ENCODE measurements at places on chromosomes 6 and 20.

GRCh38 chr20:54013471-54013870 lies 56.9 kb downstream of the BCAS1 start:
- no peak for DNase-seq

GRCh38 chr6:116633685-116634084 lies 17.4 kb downstream of the RSPH4A start:
- no peak for DNase-seq

GRCh38 chr6:38924791-38925509 lies 123.6 kb upstream of the GLP1R start:
- DNase-seq: no peak

- no peak for DNase-seq
Observed at GRCh38 chr6:164337024-164337924, 922.8 kb downstream of the QKI start.

DNA sequence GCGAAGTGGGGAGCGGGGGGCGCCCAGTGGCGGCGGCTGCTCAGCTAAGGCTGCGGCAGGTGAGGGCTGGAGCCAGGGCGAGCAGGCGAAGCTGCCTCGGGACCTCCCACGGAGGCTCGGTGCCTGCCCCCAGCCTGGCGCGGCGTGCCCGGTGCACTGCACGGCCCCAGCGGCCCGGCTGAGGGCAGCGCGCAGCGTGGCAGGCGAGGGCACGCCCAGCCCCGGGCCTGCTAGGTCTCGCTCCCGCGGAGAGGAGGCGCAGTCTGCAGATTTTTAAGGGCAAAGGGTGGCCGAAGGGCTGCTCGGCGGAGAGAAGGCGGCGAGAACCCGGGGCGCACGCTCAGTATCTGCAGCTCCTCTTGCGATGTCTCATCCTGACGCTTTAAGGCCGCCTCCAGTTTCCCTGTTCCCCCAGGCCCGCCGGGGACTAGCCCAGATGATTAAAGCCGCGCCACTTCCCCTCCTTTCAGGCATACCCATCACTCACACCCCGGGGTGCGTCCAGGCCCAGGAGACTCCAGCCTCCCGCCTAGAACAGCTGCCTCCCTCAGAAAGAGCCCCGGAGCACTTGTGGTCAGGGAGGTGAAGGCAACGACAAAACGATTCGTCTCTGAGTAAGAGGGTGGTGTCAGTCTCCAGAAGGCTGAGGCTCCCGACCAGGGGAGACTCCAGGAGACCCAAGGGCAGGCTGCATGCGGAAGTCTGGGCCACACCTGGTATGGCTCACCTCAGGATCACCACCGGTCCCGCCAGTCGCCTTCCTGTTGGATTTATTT lies at the start of gene FERMT1:
Gene FERMT1 (minus strand): TSS at position 158 of the 776 bp plus-strand sequence. CDS start 3,476 bp downstream, outside the sequence.
- DNase-seq: peak; percentile 54

DNA sequence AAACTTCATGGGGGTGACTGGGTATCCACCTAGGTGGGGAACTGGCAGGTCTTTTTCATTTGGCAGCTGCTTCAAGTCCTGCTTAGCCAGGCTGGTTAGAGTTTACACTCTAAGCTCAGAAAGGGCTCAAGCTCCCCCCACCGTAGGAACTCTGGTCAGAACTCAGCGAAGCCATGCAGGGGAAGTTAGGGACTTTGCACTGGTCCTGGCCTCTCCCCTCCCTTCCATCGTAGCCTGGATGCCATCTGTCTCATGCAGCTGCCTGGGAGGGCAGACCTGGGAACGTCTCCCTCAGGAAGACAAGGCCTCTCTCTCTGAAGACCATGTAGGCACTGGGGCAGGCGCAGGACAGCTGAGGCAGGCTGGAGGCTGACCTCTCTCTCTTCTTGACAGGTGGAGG lies 183.8 kb upstream of the UST start:
- no peak for DNase-seq

GRCh38 chr6:4802312-4802935 lies 26.2 kb downstream of the CDYL start:
- DNase-seq: no peak

- DNase-seq: no peak
Observed at GRCh38 chr6:24353861-24354260, 4.0 kb downstream of the DCDC2 start.

DNA sequence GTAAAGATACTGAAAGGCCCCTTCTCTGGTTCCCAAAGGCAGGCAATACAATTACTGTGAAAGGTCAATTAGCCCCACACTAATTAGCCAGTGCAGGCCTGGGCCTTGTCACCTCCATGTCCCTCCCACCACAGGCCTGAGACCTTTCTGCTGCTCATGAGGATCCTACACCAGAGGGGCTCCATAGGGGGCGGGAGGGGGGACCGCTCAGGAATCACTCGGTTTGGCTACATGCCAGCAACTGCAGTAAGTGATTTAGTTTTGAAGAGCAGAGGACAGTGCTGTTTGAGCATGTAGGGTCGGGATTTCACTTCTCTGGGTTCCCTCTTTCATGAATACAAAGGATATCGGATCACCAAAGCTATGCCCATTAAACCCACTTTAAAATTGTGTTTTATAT lies 455.6 kb downstream of the PRKN start:
- DNase-seq: no peak

DNA sequence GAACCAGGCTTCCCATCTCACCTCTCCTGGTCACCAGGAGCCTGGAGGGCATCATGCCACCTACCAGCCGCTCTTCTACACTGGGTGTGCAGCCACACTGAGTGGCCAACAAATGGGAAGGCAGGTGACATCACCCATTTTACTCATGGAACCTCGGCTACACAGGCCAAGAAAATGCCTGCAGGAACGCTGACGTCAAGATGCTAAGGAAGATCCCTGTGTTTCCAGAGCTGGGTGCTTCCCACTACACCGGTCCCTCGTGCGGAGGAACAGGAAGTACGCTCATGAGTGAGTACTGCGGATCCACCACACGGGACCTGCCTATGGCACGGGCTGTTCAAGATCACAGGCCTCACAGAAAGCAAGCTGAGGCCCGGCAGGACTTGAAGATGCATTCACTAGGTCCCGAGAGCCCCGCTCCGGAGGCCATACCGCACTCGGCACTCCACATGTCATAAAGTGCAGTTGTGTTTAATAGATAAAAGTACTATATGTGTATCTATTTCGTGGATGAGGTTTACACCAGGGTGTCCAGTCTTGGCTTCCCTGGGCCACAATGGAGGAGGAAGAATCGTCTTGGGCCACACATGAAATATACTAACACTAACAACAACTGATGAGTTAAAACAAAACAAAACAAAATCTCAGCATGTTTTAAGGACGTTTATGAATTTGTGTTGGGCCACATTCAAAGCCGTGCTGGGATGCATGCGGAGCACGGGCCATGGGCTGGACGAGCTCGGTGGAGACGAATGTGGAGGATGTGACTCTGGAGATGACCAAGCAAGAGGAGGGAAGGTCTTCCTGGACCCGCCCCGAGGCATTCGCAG lies 257.9 kb downstream of the THBS2 start:
- no peak for DNase-seq

DNA sequence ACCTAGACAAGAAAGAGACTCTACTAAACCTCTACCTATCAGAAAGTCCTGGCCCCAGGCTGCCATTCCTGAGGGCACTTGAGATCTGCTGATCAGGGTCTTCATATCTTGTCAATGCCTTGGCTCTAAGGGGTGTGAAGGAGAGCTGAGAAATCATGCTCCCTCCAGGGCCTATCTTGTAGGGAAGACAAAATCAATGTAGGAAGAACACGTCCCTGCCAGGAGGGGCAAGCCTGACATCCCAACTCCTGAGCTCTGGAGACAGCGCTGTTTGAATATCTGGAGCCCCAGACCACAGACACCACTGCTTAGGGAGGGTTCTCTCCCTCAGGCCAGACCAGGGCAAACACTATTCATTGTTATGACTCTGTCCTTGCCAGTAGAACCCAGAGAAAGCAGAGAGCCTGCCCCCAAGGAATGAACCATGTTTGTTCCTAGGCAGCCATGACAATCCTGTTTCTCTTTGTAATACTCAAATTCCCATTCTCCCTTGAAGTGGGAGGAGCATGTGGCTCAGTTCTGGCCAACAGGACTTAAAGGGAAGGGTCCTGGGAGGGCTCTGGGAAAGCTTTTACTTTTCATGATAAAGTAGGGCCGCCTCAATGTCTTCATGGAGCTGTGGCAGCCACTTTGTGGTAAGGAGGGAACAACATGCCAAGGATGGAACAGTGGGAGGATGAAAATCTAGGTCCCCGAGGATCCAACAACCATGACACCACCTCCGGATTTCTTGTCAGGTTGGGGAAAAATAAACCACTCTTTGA lies 1.8 kb upstream of the FASTKD5 start:
- DNase-seq: no peak

GRCh38 chr20:20005342-20005741 lies 11.8 kb upstream of the NAA20 start:
- DNase-seq: no peak

- DNase-seq: no peak
Observed at GRCh38 chr20:17605131-17605660, 35.3 kb downstream of the DSTN start.

DNA sequence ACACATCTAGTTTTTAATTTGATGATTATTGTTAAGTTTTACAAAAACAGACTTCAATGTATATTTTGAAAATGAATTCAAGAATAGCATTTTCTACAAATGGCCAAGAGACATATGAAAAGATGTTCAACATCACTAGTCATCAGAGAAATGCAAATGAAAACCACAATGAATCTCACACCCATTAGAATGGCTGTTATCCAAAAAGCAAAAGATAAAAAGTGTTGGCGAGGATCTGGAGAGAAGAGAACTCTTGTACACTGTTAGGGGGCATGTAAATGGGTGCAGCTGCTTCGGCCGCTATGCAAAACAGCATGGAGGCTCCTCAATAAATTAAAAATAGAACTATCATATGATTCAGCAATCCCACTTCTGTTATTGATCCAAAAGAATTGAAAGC lies 185.8 kb upstream of the CCN2 start:
- no peak for DNase-seq

GRCh38 chr6:111524735-111525134 lies 41.7 kb upstream of the REV3L start:
- no peak for DNase-seq

- no peak for DNase-seq
Observed at GRCh38 chr6:16349544-16349943, 111.2 kb downstream of the GMPR start.

DNA sequence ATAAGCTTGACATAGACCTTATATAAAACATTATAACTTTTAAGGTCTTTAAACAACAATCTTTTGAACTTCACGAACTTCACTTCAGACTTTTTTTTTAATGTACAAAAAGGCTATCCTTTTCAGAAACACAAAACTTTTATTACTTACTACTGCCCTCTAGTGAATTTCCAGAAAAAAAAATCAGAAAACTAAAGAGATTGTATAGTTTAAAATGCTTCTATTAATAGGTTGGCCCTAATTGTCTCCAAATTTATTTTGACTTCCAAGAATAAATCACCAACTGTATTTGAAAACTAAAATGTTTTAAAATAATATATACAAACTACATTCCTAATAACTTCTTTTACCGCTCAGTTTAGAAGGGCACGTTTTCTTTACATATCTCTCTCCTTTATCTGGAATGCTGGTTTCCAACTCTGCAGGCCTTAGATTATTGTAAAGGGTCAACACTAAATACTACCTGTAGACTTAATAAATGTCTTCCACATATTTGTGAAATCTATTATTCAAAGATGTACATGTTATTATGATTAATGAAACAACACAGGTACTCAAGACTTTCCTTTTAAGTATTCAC lies 66.8 kb downstream of the LMBRD1 start:
- peak; percentile 7 for DNase-seq

DNA sequence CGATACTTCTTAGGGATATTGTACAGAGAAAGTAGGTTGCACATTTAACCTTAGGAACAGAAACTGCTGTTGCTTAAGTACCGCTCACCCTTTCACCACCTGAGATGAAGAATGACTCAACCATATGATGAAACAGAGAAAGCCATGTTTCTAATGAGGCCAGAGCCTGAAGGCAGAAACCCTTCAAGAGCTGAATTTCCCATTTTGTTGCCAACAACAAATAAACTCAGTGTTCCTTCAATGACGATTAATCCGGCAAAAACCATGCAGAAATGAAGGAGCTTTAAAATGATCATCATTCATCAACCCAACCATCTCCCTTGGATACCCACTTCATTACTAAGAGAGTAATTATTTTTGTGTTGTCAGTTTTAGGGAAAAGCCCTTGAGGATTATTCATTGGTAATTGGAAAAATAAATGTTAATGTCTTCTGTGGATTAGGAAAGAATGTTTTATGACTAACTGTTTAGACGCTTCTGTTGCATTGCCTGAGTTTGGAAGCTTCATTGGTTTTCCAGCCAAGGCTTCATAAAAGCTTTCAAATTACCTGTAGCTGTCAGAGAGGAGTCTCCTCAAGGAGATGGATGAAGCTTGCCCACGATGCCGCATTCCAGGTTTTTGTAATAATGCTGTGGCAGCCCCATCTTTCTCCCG lies 112.1 kb upstream of the IYD start:
- peak; percentile 73 for DNase-seq

DNA sequence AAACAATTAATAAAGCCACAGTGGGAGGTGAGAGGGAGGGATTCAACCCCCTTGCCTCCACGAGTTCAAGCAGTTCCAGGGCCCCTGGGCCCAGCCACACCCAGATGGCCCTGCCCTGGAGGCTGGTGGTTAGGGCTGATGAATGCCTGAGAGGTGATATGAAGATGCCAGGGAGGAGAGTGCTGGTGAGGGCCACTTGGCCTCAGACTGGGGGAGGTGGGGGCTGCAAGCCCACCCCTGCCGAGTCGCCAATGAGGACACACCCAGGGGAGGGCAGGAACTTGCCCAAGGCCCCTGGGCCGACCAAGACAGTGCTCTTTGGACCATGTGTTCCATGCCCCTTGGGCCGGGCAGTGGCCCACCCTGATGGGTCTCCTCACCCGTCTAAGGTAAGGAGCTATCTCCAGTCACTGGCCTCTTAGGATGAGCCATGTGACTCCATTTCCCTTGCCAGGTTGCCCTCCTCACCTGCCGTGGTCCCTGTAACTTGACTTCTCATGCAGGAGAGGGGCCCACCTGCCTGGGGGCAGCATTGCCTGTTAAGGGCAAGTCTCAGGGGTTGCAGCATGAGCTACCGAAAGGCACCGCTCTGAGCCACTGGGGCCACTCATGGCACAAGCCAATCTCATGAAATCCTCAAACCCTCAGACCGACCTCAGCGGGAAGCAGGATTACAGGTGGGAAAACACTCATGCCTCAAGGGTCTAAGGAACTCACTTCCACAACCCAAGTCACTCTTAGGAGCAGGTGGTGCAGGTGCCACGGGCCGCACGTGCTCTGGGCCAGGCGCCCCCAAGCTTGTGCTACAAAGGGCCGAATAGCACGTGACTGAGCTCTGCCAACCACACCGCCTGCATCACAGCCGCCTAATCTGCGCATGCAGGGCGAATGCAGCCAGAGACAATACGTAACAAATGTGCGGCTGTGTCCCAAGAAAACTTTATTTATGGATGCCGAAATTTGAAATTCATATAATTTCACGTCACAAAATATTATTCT lies 147.4 kb upstream of the MLN start:
- DNase-seq: no peak
